Stimulated activated CD4-positive, alpha-beta T cell treated with anti-CD3 and anti-CD28 coated beads, TNF-alpha, amount 100 ng/mL, for 4 hours (primary cell): ENCODE measurements at places on chromosomes 12 and 14.

GRCh38 chr12:23049180-23049579, 424.2 kb downstream of the ETNK1 start:
- no peak for DNase-seq

GRCh38 chr12:41573445-41573844, 385.3 kb downstream of the PDZRN4 start:
- no peak for DNase-seq

DNA sequence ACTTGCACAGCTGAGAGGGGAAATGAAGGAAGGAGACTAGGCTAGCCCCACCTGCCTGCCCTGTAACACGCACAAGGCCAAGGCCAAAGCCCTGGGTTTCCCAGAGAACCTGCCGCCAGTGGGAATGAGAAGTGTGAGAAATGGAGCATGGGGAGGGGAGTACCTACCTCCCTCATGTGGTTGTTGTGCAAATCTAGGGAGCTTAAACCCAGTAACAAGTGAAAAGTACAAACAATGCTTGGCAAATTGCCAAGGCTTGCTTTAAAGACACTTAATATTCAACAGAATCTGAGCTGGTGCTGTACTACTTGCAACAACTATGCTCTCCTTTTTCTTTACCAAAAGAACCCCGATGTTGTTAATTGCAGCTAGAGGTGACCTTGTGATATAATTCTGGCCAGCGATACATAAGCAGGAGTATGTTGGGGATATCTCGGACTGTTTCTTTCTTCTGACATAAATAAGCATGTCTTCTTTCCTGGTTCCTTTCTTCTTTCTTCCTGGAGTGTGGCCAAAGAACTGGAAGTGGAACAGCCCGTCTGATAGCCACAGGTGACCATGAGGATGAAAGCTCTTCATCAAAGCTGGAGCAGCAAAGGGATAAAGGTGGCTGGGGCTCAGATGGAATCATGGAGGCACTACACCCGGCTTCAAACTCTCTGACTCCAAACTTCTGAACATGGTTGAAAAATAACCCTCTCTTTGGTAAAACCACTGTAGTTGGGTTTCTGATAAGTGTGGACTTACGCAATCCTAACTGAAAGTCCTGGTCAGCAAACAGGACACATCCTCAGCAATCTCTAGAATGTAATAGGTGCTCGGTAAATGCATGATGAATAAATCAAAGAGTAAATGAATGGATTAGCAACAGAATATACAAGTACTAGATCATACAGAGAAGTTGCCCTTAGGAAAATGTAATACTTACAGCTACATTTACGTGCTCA, 207.9 kb downstream of the NUAK1 start:
- DNase-seq: no peak

DNA sequence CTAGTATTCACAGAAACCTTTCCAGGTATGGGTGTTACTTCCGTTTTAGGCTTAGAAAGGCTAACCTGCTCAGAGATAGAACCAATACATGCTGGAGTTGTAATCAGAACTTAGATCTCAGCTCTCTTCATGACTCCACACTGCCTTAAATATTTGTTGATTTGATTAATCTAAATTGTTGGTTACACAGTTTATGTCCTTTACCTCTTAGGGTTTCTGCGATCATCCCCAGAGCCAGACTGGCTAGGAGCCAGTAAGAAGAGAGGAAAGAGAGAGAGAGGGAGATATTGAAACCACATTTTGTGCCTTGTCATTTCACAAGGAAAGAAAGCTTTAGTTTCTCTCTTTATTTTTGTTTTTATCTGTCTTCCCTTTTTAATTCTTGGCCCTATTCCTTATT, 16.8 kb upstream of the MGP start:
- no peak for DNase-seq

DNA sequence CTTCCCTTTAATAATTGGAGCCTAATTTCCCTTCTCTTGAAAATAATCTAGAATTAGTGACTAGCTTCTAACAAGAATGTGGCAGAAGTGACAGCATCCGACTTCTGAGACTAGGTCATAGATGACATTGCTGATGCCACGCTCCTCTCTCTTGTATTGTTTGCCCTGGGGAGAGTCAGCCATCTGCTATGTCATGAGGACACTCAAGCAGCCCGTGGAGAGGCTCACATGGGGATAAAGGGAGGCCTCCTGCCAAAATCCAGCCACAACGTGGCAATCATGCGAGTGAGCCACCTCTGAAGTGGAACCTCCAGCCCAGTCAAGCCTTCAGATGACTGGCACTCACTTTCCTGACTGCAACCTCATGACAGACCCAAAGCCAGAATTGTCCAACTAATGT, 54.2 kb upstream of the LRRK2 start:
- no peak for DNase-seq

GRCh38 chr12:42798811-42799438, 209.4 kb upstream of the PRICKLE1 start:
- DNase-seq: no peak

- no peak for DNase-seq
Observed at GRCh38 chr12:22481547-22482104, 62.7 kb downstream of the C2CD5 start.

DNA sequence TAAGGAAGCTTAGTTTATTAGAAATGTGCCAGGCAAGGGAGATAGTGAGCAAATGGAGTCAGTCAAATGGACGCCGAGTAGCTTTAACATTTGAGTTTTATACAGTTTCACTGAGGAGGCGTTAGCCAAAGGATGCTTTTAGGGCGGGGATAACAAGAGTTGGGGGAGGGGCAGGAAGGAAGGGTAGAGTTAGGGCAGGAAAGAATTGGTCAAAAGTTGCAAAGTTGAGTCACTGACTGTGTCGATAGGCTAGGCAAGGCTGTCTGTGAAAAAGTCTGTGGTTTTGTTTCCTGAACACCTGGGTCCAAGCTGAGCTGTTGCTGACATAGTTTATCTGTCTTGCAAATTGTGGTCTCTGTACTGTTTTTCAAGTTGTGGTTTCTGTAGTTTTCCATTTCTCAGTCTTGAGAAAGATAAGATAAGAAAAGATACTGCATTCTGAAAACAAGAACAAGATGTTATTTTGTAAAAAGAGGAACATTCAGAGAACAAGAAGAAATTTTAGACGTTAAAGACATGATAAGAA, 62.6 kb upstream of the RESF1 start:
- no peak for DNase-seq

- DNase-seq: no peak
Observed at GRCh38 chr12:67427336-67427735, 158.2 kb downstream of the CAND1 start.

- no peak for DNase-seq
Observed at GRCh38 chr14:54781961-54782750, 120.5 kb downstream of the GCH1 start.

- no peak for DNase-seq
Observed at GRCh38 chr14:73887694-73888459, 1.2 kb downstream of the ZNF410 start.

- DNase-seq: no peak
Observed at GRCh38 chr12:561908-562593, 101.2 kb downstream of the NINJ2 start.

GRCh38 chr12:100170313-100170858, 27.7 kb upstream of the BLTP3B start:
- DNase-seq: no peak

DNA sequence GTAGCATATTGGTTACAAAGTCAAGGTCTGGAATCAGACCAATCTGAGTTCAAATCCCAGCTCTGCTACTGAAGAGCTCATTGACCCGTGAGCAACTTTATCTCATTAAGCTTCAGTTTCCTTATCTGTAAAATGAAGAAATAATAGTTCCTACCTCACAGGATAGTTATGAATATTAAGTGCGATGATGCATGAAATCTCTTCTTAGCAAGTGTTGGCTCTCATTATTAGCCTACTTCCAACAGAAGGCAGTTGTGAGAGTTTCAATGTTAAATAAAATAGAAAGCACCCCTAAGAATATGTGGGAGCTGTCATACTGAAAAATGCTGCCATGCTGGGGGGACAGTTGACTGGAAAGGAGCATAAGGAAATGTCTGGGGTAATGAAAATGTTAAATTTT, 39.0 kb upstream of the ITPR2 start:
- no peak for DNase-seq

DNA sequence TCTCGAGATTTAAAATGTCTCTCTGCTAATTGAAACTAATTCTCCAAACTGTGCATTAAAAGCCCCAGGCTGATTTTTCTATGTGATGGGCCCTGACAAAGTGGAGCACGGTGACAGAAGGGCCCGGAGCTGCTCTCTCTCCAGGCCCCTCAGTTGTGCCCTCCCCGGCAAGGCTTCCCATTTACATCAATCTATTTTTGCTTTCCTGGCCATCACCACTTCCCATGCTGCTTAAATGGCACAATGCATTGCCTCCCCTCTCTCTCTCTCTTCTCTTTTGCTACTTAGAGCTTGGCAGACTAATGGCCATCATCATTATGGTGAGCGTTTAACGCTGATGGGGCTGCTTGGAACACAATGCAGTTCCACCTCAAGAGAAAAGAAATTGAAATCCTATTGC, 270.7 kb upstream of the DIO3 start:
- no peak for DNase-seq

GRCh38 chr14:85115921-85116320, 414.0 kb upstream of the FLRT2 start:
- no peak for DNase-seq
